ENCODE measurements at places on chromosomes 2 and 18.

DNA sequence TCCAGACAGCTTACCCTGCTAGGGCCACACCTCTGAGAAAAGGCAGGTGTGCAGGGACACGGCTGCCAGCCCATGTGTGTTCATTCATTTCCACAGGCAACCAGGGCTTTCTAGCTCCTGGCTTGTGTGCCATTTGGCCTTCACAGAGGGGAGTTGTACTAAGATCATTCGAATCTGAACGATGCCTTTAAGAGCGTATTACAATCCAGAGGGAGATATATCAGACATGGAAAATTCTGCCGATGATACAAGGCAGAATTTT is 64.2 kb upstream of the OTOF start:
- no peak for DNase-seq

DNA sequence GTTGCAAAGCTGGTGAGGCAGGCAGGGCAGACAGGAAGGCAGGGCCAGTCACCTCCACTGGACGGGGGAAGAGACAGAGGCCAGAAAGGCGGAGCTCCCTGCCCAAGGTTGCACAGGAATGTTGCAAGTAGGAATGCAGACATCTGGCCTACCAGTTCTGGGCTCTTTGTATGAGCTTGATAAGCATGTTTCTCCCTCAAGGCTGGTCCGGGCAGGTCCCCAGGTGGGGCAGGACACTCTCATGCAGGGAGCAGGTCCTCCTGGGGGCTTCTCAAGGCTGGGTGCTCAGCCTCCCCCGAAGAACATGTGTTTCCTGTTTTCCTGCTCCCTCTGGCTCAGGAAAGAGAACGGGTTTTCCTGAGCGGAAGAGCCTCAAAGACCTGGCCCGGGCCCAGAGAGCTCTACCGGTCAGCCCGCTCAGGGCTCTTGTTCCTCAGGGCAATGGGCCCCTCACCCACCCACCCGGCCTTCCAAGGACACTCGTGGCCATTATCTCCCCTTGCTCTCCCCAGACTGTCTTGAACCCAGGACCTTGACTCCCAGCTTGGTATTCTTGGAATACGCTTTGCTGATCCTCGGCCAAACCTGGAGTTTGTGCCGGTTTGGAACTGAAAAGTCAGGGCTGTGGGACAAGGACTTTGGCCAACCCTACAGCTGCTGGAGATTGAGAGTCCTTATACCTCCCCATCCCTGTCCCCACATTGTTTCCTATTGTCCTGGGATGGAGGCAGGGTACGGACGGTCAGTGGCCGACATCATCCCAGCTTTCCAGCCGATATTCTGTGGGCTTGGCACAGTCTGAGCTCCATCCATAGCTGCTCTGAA is 87.7 kb upstream of the HAAO start:
- DNase-seq: no peak

DNA sequence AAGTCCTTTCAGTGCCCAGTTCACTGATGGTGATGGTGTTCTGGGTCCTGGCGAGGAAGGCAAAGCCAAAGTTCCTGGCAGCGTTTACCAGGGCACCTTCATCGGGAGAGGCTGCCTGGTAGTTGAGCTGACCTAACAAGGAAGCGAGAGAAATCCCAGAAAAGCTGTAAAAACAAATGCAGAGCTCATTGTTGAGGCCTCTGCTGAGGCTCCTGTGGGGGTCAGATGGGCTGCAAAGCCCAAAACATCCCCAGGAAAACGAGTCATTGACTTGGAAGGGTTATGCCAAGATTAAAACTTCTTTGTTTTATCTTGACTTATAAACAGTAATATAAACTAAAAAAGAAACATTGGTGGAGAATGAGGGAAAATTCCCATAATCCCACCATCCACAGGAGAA is 53.3 kb upstream of the NARS1 start:
- no peak for DNase-seq

DNA sequence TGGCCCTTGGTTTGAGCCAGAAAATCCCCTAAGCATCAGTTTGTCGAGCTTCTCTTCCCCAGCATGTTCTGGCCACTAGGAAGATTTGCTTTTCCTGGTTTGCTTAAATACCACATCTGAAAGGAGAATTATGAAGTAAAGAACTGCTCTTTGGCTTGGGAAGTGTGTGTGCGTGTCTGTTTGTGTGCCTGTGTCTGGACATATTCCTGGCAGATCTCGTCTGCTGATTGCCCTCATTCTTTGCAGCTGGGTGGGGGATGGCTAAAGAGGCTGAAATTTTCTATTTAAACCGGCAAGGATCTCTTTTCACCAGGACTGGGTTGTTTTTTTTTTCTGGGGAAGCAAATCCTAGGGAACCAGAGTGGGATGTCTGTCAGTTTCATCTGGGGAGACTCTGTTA is 57.3 kb upstream of the MBOAT2 start:
- no peak for DNase-seq

- DNase-seq: no peak
These were observed 5.1 kb upstream of the PTPRM start for GRCh38 chr18:7561909-7562460.

DNA sequence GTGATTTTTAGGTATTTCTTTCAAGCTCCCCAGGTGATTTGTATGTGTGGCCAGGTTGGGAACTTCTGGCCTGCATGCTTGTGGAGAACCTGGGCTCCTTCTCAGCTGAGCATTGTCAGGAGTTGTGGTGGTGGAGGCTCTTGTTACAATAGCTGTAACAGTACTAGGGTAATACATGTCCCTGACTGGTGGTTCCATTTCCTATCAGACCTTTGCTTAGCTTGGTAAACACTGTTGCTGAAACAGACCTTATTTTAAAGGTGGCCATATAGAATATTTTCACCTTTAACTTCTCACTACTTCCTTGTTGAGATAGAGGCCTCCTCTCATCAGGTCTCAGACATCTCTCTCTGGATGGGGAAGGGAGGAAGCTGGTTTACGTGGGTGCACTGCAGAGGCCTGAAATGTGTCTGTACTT is 79.2 kb downstream of the SETBP1 start:
- DNase-seq: no peak

- DNase-seq: no peak
These were observed 184.2 kb downstream of the KCNJ3 start for GRCh38 chr2:154882725-154883124.

DNA sequence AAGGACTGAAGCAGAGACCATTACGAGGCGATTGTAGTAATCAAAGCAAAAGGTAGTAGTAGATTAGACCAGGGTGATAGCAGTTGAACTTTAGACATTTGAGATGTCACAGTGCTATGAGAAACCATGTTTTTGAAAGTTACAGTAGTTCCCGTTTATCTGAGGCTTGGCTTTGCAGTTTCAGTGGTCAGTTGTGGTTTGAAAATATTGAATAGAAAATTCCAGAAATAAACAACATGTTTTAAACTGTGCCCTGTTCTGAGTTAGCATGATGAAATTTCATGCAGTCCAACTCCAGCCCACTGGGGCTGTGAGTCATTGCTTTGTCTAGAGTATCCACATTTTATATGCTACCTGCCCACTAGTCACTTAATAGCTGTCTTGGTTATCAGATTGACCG is 47.5 kb downstream of the ZNF638 start:
- DNase-seq: no peak

DNA sequence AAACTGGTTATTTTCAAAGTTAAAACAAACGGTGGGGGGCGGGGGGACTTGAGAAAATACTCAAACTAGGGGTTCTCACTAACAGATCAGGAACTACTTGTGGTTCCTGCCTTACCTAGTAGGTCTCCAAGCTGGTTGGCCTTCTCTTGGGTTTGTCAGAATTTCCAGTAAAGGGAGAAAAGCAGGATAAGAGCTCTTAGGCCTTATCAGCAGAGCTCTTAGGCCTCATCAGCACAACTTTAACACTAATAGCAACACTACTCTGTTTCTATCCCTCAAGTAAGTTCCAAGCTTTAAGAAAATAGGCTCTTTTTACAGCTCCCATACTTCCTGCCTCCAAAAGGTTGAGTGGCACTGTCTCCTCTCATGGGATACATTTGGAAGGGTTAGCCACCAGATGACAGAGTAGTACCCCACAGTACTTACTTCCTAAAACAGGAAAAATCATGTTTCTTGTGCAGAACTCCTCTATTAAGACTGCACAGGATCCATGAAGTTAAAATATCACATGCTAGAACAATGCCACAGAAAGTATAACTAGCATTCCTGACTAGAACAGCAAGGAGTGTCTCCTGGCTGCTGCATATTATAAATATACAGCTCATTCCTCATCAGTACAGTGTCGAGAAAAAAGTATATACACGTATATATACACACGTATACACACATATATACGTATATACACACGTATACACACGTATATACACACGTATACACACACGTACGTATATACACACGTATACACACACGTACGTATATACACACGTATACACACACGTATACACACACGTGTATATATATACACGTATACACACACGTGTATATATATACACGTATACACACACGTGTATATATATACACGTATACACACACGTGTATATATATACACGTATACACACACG is 6.1 kb downstream of the FBXO11 start:
- DNase-seq: peak; percentile 20

- no peak for DNase-seq
These were observed 100.3 kb upstream of the TFPI start for GRCh38 chr2:187654535-187654934.

DNA sequence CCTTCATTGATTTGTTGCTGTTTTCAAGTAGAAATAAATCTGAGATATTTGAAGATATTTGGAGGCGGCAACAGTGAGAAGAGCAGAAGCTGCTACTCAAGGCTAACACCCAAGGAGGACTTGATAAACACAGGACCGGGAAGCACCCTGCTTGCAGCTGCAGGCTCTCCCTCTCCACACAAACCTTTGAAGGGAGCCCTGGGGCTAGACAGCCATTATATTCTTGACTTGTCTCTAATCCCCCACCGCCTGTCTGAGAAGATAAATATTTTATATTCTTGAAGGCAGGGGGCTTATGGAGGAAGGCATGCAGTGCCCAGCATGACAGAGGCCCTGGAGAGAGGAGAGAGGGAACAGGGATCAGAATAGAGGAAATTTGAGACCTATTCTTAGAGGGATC is 50.9 kb upstream of the SMAD2 start:
- no peak for DNase-seq

GRCh38 chr2:239157269-239157668 is 243.6 kb downstream of the HDAC4 start:
- DNase-seq: no peak

- DNase-seq: no peak
These were observed 30.1 kb downstream of the HS1BP3 start for GRCh38 chr2:20620696-20621365.

GRCh38 chr2:88442061-88442460 is 10.4 kb downstream of the FOXI3 start:
- DNase-seq: no peak

DNA sequence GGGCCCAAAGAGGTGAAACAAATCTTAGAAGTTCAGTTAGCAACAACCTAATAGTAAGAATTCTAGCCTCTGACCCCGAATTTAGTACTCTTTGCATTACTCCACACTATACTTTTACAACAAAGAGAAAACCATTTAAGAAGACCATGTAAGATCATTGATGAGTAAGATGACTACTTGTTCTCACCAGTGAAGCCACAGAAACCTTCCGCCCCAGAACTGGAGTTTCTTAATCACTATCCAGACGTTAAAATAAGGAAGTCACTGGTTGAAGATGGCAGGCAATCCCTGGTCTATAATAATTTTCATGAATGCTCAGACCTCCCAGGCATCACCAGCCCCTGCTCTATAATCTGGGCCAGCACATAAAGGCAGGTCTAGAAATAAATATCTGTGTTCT is 95.0 kb downstream of the TMEM163 start:
- DNase-seq: peak; percentile 74

DNA sequence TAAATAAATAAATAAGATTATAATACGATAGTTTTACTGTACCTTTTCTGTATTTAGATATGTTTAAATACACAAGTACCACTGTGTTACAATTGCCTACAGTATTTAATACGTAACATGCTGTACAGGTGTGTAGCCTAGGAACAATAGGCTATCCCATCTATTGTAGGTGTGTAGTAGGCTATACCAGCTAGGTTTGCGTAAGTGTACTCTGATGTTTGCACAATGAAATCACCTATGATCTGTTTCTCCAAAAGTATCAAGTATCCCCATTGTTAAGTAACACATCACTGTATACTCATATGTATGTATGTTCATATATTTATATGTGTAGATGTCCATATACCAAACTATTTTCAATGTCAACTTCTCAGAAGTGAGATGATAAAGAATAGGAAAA is 118.2 kb upstream of the RND3 start:
- DNase-seq: no peak

DNA sequence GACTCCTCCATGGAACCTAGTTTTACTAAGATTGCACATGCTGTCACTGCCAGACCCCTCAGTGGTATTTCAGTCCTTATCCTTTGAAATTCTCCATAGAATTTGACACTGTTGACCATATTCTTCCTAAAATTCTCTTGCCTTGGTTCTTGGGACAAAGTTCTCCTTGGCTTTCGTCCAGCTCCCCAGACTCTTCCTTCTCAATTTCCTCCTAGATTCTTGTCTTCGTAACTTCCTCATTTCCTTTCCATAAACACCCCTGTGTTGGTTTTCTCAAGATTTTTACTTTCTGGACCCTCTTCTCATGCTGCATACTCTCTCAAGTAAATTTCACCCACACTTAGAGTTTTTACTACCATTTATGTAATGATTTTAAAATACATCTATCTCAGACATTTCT is 96.6 kb upstream of the TWSG1 start:
- DNase-seq: no peak

- DNase-seq: no peak
These were observed 26.3 kb downstream of the PAX3 start for GRCh38 chr2:222272446-222273015.

DNA sequence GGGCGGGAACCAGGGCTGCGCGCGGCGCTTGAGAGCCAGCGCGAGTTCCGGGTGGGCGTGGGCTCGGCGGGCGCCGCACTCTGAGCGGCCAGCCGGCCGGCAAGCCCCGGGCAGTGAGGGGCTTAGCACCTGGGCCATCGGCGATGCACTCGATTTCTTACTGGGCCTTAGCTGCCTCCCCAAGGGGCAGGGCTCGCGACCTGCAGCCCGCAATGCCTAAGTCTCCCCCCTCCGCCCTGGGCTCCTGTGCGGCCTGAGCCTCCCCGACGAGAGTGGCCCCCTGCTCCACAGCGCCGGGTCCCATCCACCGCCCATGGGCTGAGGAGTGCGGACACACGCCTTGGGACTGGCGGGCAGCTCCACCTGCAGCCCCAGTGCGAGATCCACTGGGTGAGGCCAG is 36.5 kb upstream of the MAP2 start:
- no peak for DNase-seq

DNA sequence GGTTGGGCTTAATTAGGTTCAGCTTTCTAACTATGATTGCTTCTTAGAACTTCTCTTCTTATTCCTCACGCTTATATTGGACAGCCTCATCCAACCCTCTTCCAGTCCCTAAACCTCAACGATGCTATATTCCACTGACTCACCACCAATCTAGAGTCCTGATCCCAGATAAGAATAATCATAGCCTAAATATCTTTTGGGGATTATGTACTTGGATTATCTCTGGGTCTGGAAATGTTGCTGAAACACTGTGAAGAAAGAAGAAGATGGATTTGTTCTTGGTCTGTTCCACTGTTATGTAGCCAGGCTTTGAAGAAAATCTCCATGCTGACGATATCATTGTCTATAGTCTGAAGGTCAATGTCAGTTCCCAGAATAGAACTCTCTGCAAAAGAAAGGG is 26.9 kb downstream of the DOK1 start:
- no peak for DNase-seq

- DNase-seq: no peak
These were observed 122.6 kb downstream of the DYSF start for GRCh38 chr2:71575966-71576365.
